GM12891 (cell line): ENCODE measurements at places on chromosomes 12 and 14.

DNA sequence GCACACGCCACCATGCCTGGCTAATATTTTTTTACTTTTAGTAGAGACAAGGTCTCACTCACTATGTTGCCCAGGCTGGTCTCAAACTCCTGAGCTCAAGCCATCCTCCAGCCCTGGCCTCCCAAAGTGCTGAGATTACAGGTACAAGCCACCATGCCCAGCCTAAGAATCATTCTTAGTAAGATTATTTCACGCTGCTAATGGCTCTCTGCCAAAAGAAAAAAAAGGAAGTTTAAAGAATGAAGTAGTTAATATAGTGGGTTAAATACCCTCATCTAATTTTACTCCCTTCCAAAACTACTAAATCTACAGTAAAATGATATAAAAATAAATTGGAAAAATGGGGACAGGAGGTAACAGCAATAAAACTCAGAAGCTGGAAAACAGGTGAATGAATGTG lies 2.6 kb downstream of the ETFRF1 start:
- no peak for DNase-seq

- no peak for DNase-seq
These were observed 33.5 kb downstream of the NIN start for GRCh38 chr14:50797250-50798047.

- DNase-seq: no peak
These were observed 223.3 kb downstream of the EGLN3 start for GRCh38 chr14:33727606-33728005.

DNA sequence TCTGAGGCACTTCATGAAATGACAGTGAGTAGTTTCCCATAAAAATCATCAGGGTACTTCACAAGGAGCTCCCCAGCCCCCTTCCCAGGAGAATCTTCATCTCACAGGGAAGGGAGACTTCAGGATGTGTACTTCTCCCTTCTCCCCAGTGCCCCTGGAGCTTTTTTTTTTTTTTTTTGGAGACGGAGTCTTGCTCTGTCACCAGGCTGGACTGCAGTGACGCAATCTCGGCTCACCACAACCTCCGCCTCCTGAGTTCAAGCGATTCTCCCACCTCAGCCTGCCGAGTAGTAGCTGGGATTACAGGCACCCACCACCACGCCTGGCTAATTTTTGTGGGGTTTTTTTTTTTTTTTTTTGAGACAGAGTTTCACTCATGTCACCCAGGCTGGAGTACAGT lies 10.4 kb downstream of the ITPK1 start:
- DNase-seq: no peak

DNA sequence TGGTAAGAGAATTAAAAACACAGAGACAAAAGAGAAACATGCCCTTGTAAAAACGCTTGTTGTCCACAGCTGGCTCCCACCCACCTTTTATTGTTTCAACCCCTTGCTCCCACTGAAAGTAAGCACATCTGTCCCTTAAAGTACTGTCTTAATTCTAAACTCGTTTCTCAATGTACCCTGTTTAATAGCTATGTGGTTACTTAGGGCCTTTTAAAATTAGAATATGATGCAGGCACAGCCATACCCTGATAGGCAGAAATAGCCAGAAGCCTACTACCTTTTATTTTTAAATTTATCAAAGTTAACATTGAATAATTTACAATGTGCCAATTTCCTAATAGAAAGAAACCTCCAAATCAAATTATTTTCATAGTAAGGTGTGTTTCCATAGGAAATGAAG lies 4.0 kb upstream of the MGAT4C start:
- DNase-seq: no peak

DNA sequence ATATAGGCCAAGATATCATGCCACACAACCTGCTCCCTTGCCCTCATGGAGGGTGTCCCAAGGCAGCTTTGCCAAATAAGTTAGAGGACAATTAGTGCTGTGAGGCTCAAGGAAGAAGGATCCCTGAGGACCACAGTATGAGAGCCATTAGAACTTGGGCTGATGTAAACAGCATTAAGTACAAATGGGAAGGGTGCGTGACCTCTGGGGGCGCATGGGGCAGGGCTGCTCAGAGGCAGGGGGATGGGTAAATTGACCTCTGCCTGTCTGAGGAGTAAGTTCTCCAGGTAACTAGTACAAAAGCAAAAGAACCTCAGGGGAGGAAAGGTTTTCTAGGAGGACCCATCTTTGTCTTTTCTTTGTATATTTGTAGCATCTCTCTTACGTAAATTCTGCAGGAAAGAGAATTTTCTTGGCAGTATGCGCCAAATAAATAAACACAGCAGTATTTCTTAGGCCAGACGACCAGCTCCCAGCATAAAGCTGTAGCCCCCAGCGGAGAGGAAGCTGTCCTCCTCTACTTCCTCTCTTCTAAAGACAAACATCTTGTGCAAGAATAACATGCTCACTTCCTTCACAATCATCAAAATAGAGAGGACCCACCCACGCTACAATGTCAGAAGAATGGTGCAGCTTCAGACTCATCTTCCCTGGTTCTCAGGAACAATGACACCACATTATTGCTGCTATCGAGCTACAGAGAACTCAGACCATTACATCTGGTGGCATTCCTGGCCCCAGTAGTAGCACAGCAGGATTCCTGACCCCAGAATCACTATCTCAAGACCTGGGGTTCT lies 16.4 kb upstream of the VWF start:
- no peak for DNase-seq
